Fibroblast of mammary gland (primary cell): ENCODE measurements at places on chromosomes 2 and 18.

GRCh38 chr2:225207471-225207870 lies 165.2 kb upstream of the DOCK10 start:
- DNase-seq, result no peak

- no peak for DNase-seq
Observed at GRCh38 chr18:42784632-42785031, 330.9 kb downstream of the RIT2 start.

GRCh38 chr2:88121678-88122077 lies 6.2 kb downstream of the FABP1 start:
- no peak for DNase-seq

GRCh38 chr2:126413079-126413478 lies 242.9 kb upstream of the GYPC start:
- DNase-seq, result no peak

- DNase-seq, result no peak
Observed at GRCh38 chr2:130922417-130922816, 85.7 kb downstream of the ARHGEF4 start.

DNA sequence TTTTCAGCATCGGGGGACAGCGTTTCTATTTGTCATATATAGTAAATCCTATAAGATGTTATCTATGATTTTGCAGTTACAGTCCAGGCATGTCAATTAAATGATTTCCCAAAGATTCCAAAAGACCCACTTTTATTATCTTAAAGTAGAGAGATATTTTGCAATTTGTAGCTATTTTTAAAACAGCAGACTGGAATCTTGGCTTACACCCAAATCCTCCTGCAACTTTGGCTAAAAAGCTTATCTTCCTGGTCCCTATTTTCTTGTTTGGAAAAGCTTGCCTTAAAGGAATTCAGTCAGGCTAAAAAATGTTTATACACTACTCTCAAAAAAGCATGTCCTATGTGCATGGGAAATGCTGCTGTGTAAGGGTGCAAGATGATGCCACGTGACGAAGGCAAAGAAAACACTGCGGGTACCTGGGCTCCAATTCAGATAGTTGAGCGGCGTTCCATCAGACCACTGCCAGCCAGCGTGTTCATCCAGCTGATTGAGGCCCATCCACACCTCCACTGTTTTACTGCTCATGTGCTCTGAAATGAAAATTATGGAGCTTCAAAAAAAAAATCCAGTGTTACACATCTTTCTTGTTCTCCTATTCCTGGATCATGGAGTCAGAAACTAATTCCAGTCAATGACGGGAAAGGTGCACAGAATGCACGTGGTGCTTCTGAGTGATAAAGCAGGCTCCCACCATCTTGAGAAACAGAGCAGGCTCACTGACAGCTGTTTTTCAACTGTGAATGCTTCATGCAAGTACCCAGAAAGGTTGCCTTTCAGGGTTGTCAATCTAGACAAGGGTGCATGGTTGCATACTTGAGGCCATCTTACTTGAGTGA lies 33.8 kb downstream of the PLA2R1 start:
- DNase-seq, result peak; percentile 45

DNA sequence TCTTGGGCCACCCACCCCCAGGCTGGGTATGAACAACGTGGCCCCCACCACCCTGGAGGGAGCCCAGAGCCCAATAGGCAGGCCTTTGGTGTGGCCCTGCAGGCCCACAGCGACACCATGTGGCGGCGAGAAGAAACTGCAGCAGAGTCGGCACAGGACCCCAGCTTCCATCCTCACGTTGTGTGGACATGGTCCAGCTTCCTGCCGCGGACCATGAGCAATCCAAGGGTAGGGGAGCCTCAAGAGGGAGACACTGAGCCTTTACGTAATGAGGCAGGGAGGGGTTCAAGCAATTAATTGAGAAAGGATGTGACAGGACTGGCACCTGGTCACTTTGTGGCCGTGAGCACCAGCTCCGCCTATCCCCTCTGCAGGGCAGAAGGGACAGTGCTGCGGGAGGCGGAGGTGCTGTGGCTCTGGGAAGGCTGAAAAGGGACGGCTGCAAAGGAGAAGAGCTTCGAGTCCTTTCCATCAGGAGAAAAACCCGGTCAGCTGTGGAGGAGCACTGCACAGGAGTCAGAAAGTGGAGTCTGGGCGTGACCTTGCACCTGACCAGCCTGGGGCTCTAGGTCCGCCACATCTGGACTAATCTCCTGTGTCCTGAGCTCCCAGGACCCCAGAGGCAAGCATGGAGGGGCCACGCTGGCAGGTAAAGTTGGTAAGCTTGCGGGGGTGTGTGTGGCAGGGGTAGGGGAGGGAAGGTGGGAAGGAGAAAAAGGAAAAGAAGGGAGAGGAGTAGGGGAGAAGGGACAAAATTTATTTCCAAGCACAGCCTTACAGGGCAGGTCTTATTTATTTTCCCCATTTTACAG lies 44.9 kb downstream of the TMEM37 start:
- DNase-seq, result peak; percentile 65

GRCh38 chr2:239285071-239285931 lies 115.5 kb downstream of the HDAC4 start:
- DNase-seq, result no peak

- no peak for DNase-seq
Observed at GRCh38 chr2:84534225-84534624, 17.9 kb downstream of the DNAH6 start.

DNA sequence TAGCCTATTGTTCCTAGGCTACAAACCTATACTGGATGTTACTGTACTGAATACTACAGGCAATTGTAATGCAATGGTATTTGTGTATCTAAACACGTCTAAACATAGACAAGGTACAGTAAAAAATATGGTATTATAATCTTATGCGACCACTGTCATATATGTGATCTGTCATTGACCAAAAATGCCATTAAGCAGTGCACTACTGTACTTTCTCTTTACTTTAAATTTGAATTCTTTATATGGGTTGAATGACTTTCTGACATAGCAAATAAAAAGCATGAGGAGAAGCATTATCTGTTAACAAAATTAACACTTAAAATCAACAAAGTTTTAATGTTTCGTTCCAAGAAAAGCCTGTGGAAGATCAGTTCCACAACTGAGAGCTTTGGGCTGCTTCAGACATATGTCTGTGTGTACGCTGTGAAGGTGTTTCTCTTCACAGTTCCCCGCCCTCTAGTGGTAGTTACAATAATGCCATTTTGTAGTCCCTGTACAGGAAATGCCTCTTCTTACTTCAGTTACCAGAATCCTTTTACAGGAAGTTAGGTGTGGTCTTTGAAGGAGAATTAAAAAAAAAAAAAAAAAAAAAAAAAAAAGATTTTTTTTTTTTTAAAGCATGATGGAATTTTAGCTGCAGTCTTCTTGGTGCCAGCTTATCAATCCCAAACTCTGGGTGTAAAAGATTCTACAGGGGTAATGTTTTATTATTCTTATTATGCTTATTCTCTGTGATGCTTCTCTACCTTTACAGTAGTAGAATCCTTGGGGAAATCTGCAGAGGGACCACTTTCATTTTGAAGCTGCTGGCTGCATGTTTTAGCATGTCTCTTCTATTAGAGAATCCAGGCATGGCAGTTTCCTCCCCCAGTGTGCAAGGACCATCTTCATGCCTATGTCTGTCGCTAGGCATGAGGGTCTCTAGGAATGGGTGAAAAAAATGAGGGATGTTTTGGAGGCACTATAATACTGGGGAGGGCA lies 54.5 kb downstream of the SCN2A start:
- peak; percentile 87 for DNase-seq

DNA sequence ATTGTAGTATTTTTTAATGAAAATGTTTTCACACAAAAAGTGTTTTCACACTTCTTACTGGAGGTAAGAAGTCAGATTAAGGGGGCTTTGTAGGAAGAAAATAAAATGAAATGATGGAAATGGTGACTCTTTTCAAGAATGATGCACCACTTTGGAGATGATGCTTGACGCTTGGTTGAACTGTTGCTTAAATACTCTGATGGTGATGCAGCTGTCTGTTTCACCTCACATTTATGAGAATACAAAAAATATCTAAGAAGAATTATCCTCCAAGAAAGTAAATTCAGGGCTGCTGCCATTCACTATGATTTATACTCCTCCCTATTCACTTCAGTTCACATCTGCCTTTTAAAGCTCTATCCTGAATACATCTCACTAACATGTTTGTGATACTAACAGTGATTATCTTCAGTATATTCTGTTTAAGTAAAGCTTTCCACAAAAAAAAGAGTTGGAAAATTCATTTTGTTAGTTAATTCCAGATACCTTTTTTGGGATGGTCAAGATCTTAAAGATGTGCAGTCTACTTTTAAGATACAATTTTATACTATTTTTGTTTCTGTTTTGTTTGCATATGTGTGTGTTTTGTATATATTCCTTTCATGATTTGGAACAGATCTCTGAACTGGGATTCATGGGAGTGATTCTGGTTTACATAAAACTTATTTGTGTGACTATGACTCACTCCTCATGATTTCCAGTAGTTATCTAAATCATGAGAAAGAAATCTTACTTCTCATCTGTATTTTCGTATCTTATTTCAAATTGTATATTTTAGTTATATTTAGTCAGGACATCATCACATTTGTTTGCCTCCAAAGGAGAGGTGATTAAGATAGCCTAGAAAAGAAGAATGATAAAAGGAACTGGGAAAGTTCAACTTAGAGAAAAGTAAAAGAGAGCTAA lies 53.1 kb downstream of the SLC39A10 start:
- DNase-seq, result peak; percentile 76

DNA sequence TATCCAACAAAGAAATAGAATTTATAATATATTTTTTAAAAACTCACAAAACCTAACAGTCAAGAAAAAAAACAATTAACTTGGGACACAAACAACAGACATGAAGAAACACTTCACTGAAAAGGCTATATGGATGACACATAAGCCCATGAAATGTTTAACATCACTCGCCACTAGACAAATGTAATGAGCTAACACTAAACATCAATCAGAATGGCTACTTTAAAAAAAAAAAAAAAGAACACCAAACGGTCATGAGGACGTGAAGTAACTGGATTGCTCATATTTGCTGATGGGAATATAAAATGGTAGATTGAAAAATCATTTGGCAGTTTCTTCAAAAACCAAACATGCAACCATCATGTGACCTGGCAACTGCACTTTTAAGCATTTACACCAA lies 97.3 kb upstream of the RGPD4 start:
- no peak for DNase-seq

- peak; percentile 75 for DNase-seq
Observed at GRCh38 chr2:100786297-100786658, 33.7 kb upstream of the NPAS2 start.

- DNase-seq, result peak; percentile 72
Observed at GRCh38 chr2:131413148-131413747, 49.3 kb upstream of the RAB6D start.

GRCh38 chr2:101751875-101752619 lies 54.5 kb downstream of the MAP4K4 start:
- DNase-seq, result no peak

DNA sequence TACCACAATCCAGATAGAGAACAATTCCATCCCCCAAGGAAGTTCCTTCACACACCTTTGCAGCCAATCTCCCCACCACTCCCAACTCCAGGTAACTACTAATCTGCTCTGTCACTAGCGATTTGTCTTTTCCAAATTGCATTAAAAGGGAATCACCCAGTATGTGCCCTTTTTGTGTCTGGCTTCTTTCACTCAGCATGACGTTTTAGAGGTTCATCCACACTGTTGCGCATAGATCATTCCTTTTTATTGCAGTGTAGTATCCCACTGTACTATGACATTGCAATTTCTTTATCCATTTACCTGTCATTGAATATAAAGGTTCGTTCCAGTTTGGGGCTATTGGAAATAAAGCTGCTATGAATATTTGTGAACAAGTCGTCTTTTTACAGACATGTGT lies 31.6 kb downstream of the TNS1 start:
- no peak for DNase-seq

DNA sequence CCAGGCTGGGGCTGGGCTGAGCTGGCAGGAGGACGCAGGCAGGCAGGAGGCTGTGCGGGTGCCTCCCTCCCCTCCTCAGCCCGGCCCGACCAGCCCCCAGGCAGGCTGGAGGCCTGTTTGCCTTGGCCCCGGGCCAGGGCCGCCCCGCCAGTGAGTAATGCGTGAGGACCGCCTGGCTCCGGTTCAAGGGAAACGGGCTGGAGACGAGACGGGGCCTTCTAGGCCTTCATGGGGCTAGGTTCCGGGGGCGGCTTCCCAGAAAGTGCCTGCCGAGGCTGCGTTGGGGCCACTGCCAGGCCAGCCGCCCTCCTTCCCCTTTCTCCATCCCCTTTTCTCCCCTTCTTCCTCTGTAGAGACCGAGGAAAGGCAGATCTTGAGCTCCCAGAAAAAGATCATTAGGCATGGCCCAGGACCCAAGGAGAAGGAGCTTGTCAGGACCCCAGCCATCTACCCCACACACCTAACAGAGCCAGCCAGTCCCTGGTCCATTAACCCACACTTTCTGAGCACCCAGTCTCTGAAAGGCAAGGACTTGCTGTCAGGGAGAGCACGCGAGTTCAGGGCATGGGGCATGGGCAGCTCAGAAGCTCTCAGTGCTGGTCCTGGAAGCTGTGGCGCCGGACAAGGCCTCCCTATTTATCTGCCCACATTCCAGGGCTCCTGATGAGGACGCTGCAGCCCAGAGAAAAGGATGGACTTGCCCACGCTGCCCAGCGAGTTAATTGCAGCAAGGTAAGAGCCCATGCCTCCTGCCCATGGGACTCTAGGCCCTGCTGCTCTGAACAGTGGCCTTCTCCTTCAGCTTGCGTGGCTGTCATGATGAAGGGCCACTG lies 48.5 kb downstream of the SMAD7 start:
- DNase-seq, result peak; percentile 84

- DNase-seq, result no peak
Observed at GRCh38 chr2:26722911-26723310, 30.4 kb downstream of the KCNK3 start.

- no peak for DNase-seq
Observed at GRCh38 chr2:31373127-31373526, 41.4 kb downstream of the XDH start.

GRCh38 chr18:24055878-24056277 lies 41.3 kb downstream of the TTC39C start:
- DNase-seq, result no peak

DNA sequence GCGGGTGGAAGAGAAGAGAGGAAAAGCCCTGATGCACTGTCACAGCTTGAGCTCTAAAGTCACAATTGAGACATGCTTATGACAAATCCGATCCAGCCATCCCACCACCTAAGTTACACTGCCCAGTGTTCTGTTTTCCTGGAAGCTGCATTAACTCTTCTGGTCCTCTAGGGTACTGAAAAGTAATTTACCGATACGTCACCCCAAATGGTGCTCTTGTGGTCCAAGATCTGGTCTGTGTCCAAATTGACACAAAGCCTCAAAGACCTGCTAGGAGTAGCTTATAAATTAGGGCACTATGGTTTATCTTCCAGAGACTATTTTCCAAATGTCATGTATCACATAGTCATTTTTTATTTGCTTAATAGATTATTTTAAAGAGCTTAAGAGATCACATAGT lies 186.7 kb upstream of the ETAA1 start:
- no peak for DNase-seq

GRCh38 chr2:201888426-201888800 lies 82.1 kb downstream of the CDK15 start:
- no peak for DNase-seq

DNA sequence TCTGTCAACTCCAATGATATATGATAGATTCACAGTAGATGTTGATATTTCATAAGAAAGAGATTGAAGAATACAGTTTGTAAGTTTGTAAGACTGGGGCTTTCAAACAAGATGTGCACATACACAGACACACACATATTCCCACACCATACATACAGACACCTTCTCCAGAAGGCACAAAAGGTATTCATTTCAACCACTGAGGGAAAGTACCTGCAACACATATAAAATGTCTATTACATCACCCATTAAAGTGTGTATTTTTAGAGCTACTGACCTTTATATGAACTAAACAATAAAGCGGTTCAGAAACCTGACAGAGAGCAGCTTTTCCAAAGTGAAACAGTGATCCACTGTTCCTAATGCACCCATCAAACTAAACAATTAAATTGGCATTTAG lies 53.3 kb downstream of the CCDC148 start:
- DNase-seq, result no peak
